ENCODE measurements at places on chromosomes 2 and 18. TPM values are rescaled to one million over a fixed set of nuclear protein-coding genes. Genes with fewer than 3 reads are reported as not detected.

Gene FHOD3
- total RNA-seq, result 2.0 TPM

DNA sequence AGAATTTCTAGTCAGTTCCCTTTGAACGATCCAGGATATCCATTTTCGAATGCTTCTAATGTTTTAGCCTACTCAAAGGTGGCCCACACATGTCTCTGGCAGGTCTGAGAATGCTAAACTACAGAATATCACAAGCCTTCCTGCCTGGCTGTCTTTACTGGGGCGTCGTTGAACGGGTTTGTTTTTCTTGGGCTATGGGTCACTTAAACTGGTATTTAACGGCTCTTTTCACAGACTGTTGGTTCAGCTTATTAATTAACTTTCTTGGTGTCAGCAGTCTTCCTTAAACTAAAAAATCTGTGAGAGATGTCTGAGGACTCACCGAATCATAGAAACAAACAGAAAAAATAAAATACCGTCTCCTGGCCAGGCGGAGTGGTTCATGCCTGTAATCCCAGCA lies 563.2 kb upstream of the NRP2 start:
- no peak overlapping the region for H3K4me3 ChIP-seq
- H3K27ac ChIP-seq, result no peak overlapping the region
- no peaks in the 10 kb centered on the region for H3K27me3 ChIP-seq
- no peaks in the 10 kb centered on the region for H3K4me1 ChIP-seq
- DNase-seq, result no peak
- no peaks in the 10 kb centered on the region for H3K36me3 ChIP-seq

DNA sequence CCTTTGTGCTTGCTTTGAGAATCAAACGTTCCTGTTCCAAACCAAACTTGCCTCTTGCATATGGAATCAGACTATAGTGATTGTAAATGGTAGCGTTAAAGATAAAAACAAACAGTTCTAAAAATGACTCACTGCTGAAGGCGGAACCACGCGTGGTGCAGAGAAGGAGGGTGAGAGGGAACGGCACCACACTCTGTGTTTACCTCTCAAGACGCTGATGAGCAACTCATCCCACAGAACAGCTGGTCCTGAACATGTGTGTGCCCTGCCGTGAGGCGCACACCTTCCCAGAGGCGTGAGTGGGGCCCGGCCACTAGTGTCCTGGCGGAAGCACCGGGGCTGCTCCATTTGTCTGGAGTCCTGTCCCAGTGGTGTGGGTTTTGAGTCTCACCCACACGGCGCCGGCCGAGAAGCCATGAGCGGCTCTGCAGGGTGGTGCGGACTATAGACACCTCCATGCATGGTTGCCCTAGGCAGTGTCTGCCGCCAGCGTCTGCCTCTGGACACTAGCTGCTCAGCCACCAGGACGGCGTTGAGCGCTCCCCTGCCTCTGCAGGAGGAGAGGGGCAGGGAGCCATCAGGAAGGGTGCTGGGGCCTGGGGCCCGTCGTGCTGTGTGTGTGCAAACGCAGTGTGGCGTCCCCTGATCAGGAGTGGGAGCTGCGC lies 52.1 kb downstream of the NFATC1 start:
- no peak for DNase-seq
- H3K36me3 ChIP-seq, result no peaks in the 10 kb centered on the region
- H3K27ac ChIP-seq, result no peak overlapping the region
- no peak overlapping the region for H3K4me3 ChIP-seq
- H3K4me1 ChIP-seq, result no peaks in the 10 kb centered on the region
- no peaks in the 10 kb centered on the region for H3K27me3 ChIP-seq

DNA sequence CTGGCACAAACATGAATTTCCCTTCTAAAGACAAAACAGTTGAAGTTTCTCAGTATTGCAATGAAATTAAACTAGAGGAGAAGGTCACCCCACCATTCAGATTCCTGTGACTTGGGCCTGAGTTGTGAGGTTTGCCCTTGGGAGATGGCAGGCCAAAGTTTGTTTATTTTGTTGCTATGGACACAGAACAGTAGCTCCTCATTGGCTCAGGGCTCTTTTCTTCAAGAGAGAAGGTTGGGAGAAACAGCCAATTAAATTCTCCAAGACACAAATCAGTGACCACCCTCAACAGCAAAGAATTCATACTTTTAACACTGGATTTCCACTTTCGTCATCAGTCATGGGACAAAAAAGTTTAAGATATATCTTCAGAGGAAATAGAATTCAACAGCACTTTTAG lies at the start of gene FLACC1:
TSS of gene FLACC1 (minus strand) at position 125 of the 400 bp plus-strand sequence. CDS start 5,941 bp downstream, outside the sequence.
- no peaks in the 10 kb centered on the region for H3K27me3 ChIP-seq
- H3K4me3 ChIP-seq, result no peak within 1 kb of the TSS
- DNase-seq, result peak; percentile 50
- peaks cover 7% of the 10 kb centered on the region for H3K4me1 ChIP-seq

DNA sequence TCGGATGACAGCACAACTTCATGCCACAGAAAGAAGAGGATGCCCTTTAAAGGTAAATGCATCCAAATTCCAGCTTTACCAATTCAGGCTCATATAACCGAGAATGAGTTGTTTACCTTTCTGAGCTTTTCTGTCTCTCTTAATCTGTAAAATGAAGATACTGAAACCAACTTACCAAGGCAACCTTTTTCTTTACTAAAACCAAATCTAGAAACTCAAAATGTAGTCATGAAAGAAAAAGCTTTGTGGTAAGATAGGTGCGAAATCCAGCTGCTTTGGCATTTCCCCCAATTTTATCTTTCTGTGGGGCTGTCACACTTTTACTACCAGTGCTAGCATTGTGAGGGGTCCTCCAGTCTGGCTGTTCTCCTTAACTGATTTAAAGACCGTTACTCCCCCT lies 240.4 kb downstream of the IKZF2 start:
- H3K27me3 ChIP-seq, result no peaks in the 10 kb centered on the region
- H3K27ac ChIP-seq, result no peak overlapping the region
- no peaks in the 10 kb centered on the region for H3K4me1 ChIP-seq
- DNase-seq, result no peak
- H3K4me3 ChIP-seq, result no peak overlapping the region

- no peaks in the 10 kb centered on the region for H3K36me3 ChIP-seq
- H3K4me1 ChIP-seq, result peaks cover 11% of the 10 kb centered on the region
- H3K27ac ChIP-seq, result no peak overlapping the region
- no peak overlapping the region for H3K4me3 ChIP-seq
These were observed 26.8 kb downstream of the PKDCC start for GRCh38 chr2:42074661-42075060.

GRCh38 chr18:41024792-41025191 lies 930.2 kb upstream of the PIK3C3 start:
- no peaks in the 10 kb centered on the region for H3K27me3 ChIP-seq
- H3K27ac ChIP-seq, result no peak overlapping the region
- no peak for DNase-seq
- H3K36me3 ChIP-seq, result no peaks in the 10 kb centered on the region
- no peaks in the 10 kb centered on the region for H3K4me1 ChIP-seq

GRCh38 chr2:10533811-10534321 lies 85.7 kb upstream of the ODC1 start:
- H3K27ac ChIP-seq, result no peak overlapping the region
- no peaks in the 10 kb centered on the region for H3K4me1 ChIP-seq
- H3K36me3 ChIP-seq, result no peaks in the 10 kb centered on the region
- no peaks in the 10 kb centered on the region for H3K27me3 ChIP-seq

All from body of pancreas (tissue), 4 donors.